ENCODE measurements at places on chromosomes 5 and 9.

DNA sequence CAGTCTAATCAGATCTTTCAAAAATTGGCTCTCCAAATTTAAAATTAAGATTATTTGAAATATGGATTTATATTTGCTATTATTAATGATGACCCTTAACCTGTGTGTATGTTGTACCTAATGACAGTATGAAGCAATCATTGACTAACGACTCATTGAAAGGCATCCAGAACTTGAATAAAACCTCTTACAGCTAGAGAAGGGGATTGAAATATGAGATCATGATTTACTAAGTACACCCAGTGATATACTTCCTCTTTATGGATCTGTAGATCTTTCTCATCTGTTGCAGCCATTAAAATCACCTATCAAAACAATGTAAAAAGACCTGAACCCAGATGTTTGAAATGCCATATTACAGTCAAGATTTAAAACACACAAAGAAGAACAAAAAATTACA is 126.5 kb downstream of the RPS23 start:
- no peak for DNase-seq

DNA sequence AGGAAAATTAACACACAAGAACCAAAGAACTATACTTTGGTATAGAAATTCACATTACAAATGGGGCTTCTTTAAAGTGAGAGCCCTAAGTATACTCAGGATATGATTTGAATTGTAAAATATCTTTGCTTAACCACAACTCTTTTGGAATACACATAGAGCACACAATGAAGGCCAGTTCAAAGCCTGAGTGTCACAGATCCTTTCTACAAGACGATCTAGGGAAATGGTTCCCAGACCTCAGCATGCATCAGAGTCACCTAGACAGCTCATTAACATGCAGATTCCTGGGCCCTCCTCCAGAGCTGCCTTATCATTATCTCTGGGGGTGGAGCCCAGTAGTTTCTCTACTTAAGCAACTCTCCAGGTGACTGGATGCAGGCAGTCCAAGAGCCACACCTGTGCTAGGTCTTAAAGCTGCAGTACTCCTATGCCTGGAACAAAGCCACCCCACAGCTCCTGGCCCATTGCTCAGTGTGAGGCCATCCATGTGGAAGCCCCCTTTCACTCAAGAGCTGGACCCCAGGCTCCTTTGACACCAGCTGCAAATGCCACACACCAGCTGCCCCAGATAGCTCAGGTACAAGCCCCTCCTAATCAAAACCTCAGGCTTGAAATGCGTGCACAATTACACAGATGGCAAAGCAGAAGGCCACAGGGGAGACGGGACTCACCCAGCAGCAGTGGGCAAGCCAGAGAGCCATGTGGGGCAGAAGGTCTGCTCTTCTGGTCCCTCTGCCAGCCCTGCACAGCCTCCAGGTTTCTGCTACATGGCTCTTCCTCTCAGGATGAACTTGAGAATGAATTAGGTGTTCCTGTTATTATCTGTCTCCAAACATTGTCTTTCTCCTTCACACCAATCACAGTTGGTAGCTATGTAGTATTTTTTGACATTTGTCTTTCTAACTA is 106.1 kb downstream of the SH3TC2 start:
- no peak for DNase-seq

DNA sequence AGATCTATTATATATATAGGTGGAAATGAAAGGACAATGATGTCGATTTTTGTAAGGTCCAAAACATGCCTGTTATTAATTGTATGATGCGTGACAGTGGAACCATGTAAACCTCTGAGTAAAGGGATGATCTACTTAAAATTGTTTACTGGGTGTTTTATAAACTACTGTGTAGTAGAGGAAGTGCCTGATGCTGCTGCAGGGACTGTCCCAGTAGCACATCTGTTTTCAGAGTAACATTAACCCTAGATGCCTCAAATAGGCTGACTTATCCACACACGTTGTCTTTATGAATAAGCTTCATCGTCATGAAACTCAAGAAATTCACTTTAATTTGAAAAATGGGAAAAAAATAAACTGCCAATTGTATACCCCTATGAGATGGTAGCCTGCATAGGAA is 1.7 kb downstream of the CAMK4 start:
- DNase-seq = no peak

GRCh38 chr5:7980881-7981280 is 111.9 kb downstream of the MTRR start:
- no peak for DNase-seq

DNA sequence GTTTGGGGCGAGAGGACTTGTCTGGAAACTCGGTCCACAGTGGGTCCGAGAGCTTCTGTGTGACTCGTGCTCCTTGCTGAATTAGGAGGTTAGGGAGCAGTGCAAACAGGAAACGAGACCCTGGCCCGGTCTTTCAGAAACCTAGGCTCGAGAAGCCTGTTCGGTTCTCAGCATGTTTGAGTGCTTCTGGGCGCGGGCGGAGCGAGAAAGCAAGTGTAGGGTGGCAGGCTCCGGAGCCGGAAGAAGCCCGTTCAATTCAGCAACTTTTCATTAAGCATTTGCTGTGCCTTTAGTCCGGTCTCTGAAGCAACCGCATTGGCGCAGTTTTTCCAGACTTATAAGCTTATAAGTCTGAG is 547 bp downstream of the CLTA start:
- peak; percentile 19 for DNase-seq

Measured in stimulated activated CD4-positive, alpha-beta T cell treated with anti-CD3 and anti-CD28 coated beads, Interleukin-12 subunit alpha, Interleukin-12 subunit beta, amount 100 ng/mL, for 48 hours (primary cell).